T-helper 2 cell (primary cell): ENCODE measurements at places on chromosomes 16 and 17.

- DNase-seq = no peak
These were observed 823 bp downstream of the NBR1 start for GRCh38 chr17:43171586-43172487.

- no peak for DNase-seq
These were observed 27.4 kb downstream of the CEP95 start for GRCh38 chr17:64534187-64534586.

DNA sequence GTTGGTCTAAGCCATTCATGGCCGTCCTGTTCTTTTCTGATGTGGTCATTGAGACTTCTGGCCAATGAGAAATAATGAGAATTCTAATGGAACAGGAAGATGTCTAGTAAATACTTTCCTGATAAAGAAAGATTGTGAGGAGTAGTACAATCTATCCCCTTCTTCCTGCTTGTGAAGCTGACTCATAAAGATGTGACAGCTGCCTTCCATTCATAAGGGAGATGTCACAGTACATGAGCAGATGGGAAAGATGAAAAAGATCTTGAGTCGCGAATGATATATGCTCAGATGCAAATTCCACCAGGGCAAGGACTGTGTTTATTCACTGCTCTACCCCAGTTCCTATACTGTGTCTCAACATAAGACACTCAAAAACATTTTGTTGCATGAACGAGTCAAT is 111.7 kb upstream of the FOXF1 start:
- no peak for DNase-seq

DNA sequence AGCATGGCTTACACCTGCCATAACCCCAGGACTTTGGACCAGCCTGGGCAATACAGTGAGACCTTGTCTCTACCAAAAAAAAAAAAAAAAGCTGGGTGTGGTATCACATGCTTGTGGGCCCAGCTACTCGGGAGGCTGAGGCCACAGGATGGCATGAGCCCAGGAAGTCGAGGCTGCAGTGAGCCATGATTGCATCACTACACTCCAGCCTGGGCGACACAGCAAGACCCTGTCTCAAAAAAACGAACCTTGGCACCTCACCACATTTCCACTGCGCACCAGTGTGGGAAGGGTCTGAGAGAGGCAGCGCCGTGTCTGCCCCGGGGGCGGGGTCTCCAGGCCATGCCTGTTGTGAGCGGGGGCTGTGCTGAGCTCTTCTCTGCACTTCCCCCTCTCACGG is 6.3 kb downstream of the ACSF3 start:
- no peak for DNase-seq

GRCh38 chr16:83393196-83393981 is 414.4 kb upstream of the HSBP1 start:
- DNase-seq = no peak

GRCh38 chr16:14485121-14485551 is 144.9 kb downstream of the PARN start:
- DNase-seq = no peak

DNA sequence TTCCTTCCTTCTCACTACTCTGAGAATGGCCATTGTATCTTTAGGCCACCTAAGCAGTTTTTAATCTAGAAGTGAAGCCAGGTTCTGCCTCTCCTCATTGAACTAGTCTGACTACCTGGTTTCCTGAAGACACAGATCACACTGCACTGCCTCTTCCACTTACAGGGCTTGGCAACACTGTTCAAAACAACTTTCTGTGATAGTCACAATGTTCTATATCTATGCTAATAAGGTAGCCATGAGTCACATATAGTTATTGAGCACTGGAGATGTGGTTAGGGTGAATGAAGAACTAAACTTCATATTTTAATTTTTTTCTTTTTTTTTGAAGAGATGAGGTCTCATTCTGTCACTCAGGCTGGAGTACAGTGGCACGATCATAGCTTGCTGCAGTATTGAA is 26.9 kb downstream of the RND2 start:
- DNase-seq = no peak

- DNase-seq = no peak
These were observed 22.6 kb upstream of the MAPK3 start for GRCh38 chr16:30145657-30146056.

GRCh38 chr17:65553646-65554552 is 7.5 kb downstream of the AXIN2 start:
- peak; percentile 55 for DNase-seq

DNA sequence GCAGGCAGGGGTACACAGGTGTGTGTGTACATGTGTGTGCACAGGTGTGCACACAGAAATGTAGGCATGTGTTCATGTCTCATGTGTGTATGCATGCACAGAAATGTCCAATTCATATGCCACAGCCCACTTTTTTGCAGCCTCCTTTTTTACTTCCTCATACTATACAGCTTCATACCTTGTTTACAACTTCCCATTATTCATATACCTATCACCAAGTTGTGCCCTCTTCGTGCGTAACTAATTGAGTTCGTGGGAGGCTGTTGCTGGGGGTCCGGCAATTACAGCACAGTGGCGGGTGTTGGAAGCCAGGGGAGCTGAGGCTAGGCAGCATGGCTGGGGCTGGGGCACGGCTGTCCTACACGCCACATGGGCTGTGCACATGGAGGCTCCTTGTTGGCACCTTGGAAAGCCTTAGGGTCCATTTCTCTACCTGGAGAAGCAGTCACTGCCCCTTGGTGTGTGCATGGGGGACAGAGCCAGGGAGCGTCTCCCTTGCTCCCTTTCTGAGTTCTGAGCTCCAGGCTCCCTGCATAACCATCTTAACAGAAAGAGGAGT is 266.7 kb downstream of the ENGASE start:
- no peak for DNase-seq

DNA sequence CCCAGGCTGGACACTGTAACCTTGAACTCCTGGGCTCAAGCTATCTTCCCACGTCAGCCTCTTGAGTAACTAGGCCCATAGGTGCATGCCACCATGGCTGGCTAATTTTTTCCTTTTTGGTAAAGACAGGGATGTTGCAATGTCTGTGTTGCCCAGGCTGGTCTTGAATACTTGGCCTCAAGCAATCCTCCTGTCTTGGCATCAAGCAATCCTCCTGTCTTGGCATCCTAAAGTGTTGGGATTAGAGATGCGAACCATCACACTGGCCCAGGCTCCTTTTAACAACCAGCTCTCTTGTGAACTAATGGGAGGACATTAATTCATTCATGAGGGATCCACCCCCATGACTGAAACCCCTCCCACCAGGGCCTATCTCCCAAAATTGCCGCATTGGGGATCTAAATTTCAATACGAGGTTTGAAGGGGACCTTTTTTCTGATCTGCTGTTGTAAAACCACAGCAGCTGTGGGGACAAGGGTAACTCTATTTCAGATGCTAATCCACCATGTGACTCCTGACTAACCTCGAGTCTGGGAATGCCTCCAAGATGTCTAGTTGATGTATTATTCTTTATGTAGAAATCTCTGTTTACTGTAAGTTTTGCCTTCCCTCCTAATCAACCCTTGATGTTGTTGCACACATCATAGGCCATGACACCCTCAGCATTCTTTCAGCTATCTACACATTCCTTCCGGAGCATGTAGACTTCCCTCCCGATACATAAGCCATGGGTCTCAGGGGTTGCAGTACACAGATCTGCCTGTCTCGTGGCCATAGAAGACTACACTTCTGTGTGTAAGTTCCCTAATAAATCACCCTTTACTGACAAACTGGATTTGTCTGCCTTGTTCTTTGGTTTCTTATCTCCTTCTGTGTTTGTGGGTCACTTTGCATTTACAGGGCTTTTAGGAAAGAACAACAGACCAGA is 37.6 kb downstream of the RNF112 start:
- DNase-seq = no peak

GRCh38 chr17:79081571-79082276 is 7.1 kb downstream of the ENGASE start:
- no peak for DNase-seq

DNA sequence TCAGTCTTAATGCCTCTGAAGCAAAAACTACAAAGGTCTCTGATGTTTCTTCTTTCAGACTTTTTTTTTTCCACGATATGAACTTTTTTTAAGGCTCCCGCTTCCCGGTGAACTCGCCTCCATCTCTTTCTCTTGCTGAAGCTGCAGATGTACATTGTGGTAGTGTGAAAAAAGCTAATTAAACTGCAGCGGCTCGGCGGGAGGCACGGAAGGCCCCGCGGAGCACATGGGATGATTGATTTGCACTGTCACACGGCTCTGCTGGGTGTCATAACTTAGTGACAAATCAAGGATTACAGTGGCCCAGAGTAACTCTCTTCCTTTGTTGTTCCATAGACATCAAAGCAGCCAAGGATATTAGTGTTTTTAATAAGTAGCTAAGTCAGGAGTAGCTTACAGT is 196.3 kb downstream of the AXIN2 start:
- no peak for DNase-seq

- no peak for DNase-seq
These were observed 42.6 kb downstream of the GDE1 start for GRCh38 chr16:19479302-19479721.

DNA sequence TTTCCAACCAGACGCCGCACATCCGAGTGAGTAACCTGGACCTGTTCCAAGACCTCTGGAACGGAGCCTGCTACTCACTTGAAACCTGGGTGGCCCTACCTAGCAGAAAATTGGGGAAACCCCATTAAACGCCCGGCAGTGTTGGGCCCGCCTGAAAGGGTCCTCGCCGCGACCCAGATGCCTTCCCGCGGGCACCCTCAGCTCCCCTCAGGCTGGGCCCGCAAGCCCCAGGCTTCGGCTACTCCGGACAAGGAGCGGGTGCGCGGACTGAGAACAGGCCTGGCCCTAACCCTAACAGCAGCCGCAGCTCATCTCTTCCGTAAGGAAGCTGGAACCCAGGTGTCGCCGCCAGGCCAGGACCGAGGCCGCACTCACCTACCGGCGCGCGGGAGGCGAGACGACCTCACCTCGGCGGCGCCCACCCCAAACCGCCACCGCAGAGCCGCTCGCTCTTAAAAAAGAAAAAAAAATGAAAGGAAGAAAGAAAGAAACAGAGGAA is 344 bp downstream of the PSME3IP1 start:
- no peak for DNase-seq

- DNase-seq = no peak
These were observed 7.8 kb downstream of the TTLL6 start for GRCh38 chr17:48809182-48809581.

DNA sequence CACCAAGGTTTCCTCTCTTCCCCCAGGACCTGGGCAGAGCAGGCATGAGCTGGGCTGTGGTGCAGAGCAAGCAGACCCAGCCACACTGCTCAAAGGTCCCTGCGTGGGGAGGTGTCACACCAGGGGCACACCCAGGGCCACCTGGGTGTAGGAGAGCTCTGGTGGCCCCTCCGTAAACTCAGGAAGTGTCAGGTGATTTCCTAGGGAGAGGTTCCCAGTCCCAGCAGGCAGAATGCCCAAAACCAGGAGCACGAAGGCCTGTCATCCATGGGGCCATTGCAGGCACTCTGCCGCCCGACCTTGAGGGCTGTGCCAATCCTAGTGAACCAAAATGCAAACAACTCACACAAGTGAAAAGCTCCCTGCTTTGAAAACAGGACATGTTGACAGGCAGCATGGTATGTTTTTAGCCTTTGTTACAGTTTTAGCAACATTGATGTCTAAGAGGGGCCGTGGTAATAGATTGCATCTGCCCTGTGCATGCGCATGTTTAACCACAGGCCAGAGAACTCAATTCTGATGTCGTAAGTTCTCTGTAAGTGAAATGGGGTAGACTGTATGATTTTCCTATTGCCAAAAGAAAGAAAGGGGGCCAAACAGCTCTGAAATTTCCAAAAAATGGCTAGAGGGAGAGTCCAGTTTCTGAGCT is 21.3 kb downstream of the CIBAR2 start:
- DNase-seq = no peak

GRCh38 chr17:17834974-17835373 is 1.8 kb downstream of the SREBF1 start:
- DNase-seq = no peak

- DNase-seq = no peak
These were observed 6.5 kb upstream of the PNPO start for GRCh38 chr17:47934856-47935255.

GRCh38 chr17:51351890-51352289 is 91.5 kb downstream of the UTP18 start:
- DNase-seq = no peak

DNA sequence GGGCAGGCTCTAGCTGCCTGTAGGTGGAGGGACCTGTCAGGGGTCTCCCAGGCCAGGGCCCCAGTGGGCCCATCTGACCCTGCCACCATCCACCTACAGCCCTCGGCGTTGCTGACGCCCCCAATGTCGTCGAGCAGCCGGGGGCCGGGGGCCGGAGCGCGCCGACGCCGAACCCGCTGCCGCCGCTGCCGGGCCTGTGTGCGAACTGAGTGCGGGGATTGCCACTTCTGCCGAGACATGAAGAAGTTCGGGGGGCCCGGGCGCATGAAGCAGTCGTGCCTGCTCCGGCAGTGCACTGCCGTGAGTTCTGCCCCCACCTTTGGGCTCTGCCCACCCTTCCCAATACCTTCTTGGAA is 2.2 kb downstream of the FBXL19 start:
- DNase-seq = no peak
